ENCODE measurements at places on chromosomes 16 and 17.

- no peak for DNase-seq
These were observed 1.1 kb downstream of the RAI1 start for GRCh38 chr17:17682293-17682736.

DNA sequence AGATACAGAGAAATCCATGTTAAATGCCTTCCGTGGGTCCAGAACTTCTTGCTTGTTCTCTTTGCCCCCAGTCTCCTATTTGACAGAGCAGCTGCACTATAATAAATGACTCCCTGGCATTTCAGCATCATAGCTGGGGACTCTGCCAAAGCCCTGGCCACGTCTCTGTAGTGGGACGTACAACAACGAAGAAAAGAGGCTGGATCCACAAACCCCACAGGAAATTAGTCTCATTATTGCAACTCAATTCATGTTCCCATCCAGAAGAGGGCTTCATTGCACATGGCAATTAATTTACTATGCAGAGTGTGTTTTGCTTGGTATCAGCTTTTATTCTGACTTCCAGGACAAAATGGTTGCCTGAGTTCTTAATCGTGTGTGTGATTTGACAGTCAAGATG lies 121.3 kb downstream of the CDH13 start:
- no peak for DNase-seq

DNA sequence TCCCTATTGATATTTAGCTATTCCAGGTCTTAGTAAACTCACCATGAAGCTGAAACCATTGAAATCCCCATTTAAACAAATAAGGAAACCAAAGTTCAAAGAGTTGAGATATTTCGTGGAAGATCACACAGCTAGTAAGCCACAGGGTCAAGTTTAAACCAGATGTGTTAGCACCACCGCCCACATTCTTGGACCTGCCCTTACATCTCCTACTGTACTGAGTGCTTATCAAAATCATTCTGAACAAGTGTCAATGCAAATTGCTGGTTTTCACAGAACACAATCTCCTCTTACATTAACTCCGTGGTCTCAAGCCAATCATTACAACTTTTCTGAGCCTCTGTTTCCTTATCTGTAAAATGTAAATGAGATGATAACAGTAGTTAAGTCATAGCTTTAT lies 676.2 kb downstream of the CDH11 start:
- DNase-seq = no peak

DNA sequence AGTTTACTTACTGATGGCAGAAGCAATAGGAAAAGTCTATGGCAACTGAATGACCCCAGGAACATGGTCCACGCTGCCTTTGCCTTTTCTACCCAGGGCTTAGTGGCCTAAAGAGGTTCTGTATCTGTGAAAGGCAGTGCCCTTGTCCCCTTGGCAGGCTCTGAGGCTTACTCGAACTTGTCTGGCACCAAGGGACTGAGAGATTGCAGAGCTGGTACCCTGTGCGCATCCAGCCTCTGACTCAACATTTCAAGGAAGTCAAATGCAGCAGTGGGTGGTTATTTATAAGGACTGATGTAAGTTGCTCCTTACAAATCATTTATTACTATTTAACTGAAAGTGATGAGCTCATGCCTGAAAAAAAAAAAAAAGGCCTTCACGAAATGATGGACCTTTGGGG lies 299.9 kb upstream of the MYOCD start:
- no peak for DNase-seq

- DNase-seq = no peak
These were observed 26.9 kb downstream of the RGS9 start for GRCh38 chr17:65163990-65164495.

- no peak for DNase-seq
These were observed 19.2 kb upstream of the EMP2 start for GRCh38 chr16:10599626-10600025.

DNA sequence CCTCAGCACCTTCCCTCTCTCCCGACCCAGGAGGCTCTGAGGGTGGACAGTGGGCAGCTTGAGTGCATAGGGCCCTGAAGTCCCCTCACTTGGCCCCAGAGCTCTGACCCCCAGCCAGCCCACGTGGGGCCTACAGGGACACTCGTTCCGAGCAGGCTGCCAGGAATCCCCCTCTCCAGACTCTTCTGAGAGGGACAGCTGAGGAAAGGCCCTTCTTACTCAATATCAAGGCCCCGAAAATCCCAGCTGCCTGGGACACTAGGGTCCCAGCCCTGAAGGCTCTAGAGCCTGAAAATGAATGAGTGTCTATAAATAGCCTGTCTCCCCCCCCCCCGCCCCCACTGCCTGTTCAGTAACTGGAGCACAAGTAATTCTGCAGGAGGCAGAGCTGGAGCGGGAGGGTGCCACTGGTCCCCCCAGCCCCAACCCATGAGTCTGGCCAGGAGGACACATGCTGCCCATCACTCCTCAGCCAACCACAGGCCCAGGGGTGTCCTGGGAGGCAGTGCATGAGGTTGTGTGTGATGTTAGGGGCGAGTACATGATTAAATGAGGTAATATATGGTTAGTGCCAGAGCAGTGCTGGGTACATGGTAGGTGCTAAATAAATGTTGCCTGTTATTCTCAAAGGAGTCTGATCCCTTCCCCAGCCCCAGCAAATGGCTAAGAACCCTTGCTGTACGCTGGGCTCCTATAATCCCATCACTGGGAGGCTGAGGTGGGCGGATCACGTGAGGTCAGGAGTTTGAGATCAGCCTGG lies 11.6 kb downstream of the ADAM11 start:
- no peak for DNase-seq

GRCh38 chr17:21313320-21313719 lies 28.8 kb downstream of the MAP2K3 start:
- DNase-seq = no peak

DNA sequence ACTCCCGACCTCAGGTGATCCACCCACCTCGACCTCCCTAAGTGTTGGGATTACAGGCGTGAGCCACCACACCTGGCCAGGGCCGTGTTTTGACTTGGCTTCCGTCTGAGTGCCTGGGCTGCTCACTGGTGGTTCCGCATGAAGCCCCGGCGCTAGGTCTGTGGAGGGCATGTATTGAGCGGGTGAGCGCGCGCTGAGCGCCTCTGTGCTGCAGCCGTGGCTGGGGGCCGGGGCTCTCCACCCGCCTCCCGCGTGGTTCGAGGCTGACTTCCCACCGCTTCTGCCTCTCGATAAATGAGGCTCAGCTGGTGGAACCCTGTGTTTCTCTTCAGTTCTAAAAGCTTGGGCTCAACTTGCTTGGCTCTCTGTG lies 38.9 kb upstream of the ATP2A3 start:
- DNase-seq = no peak

DNA sequence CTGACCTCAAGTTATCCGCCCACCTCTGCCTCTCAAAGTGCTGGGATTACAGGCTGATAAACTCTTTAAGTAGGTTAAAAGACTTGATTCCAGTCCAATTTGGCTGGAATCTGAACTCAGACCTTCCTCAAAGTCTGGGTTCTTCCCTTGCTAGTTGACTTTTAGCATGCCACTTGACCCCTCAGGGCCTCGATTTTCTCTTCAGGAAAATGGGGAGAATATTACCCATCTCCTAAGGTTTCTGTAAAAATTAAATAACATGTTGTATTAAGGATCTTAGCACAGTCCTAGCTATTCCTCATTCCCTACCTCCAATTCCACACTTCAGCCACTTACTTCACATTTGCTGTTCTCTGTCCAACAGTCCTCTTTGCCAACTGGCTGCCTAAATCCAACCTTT lies 1.9 kb downstream of the GTF3C1 start:
- no peak for DNase-seq

- no peak for DNase-seq
These were observed 310.6 kb downstream of the MAP2K6 start for GRCh38 chr17:69725146-69725545.

DNA sequence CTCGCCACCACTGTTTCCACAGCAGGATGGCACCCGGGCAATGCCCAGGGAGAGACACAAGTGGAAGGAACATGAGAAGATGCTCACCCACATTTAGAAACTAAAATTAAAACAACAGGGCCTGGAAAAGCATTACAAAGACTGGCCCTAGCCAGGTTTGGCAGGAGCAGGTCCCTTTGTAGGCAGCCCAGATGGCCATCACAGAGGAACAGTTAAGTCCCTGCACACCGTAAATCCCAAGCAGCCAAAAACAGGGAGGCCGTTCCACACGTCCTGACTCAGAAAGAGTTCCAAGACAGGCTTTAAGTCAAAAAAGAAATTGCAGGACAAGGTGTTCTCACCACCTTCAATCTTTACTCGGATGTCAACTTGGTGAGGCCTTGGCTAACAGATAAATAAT lies 127.1 kb downstream of the DYNLRB2 start:
- DNase-seq = no peak

Data from kidney epithelial cell (primary cell).